ENCODE measurements at places on chromosomes 12 and 14.

DNA sequence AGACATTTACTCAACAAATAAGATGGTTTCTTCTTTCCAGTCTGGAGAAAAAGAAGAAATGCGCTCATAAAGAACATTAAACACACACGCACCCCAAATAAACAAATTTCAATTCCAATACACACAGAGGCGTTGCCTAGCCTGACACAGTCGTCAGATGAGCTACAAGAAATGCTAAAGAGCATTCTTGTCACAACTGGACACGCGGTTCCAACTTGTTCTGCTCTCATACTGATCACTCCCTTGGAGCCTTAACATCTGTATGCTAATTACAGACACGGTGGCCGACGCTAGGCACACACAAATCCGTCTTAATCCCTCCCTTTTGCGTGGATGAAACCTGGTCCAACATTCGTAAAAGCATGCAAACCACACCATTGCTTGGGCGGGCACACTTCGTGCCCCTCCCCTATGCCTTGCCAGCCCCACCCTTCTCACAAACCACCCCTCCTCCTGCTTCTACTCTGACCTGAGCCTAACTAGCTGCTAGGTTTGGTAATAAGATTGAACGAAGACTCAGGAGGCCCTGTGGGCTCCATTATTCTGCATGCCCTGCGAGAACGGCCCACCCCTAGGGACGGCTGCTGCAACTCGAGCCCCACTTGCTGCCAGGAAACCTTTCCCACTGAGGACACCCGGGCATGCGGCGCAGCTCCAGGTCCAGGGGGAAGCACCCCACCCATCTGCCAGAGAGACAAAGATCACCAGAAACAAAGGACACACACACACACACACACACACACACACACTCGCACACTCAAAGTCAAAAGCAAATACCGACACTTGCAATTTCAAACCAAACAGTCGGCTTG lies 1.2 kb downstream of the KCNK10 start:
- DNase-seq = no peak

DNA sequence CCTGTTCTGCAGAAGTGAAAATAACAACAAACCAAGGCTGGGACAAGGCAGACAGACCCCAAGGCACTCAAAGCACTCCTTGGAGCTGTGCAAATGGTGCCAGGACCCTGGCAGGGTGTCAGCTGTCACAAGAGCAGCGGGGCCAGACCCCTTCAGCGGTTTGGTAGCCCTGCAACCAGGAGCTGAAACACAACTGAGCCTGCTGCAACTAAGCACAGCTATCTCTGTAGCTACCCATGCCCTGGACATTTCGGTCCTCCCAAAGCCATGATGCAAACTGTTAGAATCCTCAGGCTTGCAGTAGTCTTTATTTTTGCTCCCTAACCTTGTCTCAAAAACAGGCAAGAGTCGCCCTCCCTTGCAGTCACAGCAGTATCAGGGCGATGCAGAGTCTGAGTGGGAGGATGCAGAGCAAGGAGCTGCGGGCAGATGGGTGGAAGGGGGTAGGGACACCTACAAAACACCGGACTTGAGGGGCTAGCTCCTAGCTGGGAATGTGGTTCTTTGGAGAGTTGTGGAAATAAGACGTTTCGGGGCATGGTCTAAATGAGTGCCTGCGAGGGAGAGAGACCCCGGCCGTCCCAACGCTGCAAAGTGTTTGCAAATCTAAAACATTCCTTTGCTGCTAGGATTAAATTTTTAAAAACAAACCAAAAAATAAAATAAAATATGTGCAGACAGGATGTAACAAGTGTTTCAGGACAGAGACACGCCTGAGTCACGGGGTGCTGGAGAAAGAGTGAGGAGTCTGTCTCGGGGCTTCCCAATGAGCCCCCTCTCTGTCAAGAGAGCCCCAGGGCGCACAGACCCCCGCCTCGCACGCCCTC lies 1.0 kb downstream of the NUAK1 start:
- no peak for DNase-seq

- DNase-seq = peak; percentile 45
These were observed 1.8 kb downstream of the TMCC3 start for GRCh38 chr12:94648578-94648977.

DNA sequence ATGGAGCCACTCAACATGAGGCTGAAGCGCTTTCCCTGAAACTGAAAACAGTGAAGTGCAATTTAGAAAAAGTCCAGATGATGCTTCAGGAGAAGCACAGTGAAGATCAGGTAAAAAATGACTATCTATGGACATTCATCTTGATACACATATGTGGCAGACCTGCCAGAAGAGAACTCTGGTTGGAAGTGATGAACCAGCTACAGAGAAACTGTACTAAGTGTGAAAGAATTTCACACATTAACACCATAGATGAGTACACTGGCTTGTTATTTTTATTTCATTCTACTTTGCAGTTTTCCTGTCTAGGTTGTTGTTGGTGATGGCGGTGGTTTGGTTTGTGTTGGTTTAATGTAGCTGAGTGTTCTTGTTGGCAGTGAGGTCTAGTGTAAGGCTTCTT lies 174.7 kb downstream of the ESR2 start:
- DNase-seq = no peak

DNA sequence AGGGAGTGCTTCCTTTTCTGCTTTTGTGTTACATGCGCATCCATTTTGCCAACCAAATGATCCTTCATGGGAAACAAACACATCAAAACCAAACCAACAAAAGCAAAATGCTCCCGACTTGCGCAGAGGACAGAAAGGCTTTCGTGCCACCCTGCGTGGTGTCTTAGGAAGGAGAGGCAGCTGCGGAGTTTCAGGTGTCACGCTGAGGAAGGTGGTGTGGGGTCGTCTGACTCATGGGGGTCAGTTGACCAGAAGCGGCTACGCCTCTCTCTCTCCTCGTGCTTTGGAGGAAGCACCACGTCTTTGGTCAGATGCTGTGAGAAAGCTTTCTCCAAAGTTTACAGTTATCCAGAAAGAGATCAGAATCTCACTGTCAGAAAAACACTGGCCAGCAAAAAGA lies 7.9 kb downstream of the EMP1 start:
- DNase-seq = peak; percentile 95

GRCh38 chr12:48183091-48183875 lies at the start of gene CCDC184:
Gene CCDC184 (plus strand): TSS chr12:48183644. CDS start chr12:48184123, 479 bp downstream.
- peak; percentile 73 for DNase-seq

DNA sequence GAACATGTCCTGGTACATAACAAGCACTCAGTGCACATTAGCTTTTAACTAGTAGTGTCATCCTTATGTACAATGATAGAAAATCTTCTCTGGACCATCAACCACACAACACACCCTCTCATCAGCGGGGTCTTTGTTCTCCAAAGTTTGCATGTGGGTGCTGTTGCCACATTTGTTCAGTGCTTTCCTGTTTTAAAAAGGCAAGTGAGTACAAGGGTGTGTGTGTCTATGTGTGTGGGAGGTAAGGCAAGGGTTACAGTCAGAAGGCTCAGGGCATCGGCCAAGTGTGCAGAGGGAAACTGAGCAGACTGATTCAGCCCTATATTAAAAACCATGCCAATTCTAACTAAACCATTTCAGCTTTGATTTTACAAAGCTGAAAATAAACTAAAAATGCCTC lies 17.9 kb downstream of the KRT76 start:
- no peak for DNase-seq

GRCh38 chr12:33125755-33126154 lies 229.2 kb upstream of the PKP2 start:
- no peak for DNase-seq

- peak; percentile 10 for DNase-seq
These were observed 345.0 kb downstream of the FOXG1 start for GRCh38 chr14:29111554-29111953.

GRCh38 chr12:974271-974862 lies 16.7 kb upstream of the ERC1 start:
- no peak for DNase-seq

DNA sequence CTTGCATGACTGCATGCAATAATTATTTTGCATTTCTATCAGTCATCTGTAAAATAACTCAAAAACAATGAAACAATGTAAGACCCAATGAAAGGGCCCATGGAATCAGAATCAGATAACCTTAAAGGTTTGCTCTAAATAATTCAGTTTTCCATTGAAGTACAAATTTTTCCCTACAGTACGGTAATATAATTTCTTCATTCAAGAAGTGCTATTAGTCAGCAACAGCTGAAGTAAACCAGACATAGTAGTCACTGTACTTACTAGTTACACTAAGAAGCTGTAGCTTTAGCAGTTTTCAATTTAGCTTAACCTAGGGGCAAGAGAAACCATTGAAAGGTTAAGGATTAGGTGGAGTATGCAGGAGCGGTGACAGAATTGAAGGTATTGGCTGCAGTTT lies 43.5 kb downstream of the BCAT1 start:
- peak; percentile 29 for DNase-seq

GRCh38 chr14:52918486-52918885 lies 32.4 kb downstream of the FERMT2 start:
- no peak for DNase-seq

DNA sequence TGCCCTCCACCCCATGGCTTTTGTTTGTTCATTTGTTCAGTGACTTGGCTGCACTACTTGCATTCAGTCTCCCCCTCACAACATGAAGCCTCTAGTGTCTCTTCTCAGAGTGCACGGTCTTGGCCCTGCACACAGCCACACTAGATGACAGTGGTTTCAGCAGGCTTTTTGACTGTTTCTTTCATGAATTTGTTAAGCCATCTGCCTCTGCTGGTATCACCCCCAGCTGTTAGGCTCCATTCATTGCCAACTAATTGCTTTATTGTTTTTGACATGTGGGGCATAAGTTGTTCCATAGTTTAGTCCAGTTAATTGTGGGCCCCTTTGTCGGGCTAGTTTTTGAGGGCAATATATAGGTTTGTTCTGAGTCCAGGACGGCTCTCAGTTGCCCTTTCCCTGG lies 18.8 kb downstream of the OS9 start:
- no peak for DNase-seq

GRCh38 chr12:25872137-25872536 lies 86.3 kb upstream of the RASSF8 start:
- no peak for DNase-seq

DNA sequence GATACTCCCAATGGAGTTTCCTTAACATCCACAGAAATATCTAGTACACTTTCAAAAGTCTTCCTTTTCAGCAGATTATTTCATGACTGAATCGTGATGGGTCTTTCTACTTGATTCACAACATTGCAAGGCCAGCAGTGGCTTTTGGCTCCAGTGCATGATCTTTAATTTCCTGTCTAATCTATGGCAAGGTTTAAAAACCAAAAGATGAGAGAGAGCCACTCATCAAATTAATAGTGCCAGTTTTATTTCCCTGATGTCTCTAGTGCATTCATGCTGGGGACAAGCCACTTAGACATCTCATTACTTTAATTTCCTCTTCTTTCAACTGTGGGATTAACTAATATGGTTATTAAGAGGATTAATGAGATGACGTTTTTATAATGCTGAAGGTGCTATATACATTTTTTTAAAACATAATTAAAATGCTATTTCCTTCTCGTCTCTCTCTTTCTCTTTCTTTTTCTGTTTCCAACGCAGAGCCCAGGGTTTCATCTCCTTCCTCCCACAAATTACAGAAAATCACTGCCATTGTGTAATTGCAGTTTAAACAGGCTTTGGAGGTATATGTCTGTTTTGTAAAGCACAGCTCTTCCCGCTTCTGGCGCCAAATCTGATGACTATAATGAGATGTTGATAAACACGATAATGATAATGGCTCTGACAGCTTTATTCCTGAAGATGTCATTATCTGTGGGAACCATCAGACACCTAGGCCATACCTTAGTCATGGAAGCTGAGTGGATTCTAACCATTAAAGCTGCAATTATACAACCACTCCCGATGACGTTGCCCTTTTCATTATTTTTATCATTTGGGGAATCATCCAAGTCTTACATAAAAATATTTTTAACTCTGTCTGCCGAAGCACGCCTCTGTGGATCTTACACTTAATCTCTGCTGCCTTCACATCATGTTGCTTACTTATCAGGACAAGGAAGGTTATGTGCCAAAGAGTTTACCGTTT lies 103.1 kb upstream of the PPM1H start:
- no peak for DNase-seq

GRCh38 chr12:116927244-116927940 lies 16.6 kb downstream of the FBXW8 start:
- no peak for DNase-seq

DNA sequence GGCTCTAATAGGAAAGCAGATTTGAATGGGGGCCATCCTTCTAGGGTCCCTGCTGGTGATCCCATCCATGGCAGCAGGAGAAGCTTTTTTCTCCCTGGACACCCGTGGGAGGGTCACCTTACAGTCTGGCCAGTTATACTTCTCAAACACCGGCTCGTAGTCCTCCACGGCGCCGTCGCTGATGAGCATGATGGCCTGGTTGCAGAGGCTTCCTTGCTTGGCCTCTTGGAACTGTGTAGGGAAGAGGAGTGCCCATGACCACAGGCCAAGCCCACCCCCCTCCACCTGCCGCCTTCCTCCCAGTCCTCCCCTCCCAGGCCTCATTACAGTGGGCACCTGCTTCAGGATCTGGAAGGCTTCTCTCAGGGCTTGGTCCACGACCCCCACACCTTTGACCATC lies 33.8 kb downstream of the CACNA2D4 start:
- no peak for DNase-seq

Measured in fibroblast of villous mesenchyme (primary cell).